ENCODE measurements at places on chromosomes 7 and 10.

DNA sequence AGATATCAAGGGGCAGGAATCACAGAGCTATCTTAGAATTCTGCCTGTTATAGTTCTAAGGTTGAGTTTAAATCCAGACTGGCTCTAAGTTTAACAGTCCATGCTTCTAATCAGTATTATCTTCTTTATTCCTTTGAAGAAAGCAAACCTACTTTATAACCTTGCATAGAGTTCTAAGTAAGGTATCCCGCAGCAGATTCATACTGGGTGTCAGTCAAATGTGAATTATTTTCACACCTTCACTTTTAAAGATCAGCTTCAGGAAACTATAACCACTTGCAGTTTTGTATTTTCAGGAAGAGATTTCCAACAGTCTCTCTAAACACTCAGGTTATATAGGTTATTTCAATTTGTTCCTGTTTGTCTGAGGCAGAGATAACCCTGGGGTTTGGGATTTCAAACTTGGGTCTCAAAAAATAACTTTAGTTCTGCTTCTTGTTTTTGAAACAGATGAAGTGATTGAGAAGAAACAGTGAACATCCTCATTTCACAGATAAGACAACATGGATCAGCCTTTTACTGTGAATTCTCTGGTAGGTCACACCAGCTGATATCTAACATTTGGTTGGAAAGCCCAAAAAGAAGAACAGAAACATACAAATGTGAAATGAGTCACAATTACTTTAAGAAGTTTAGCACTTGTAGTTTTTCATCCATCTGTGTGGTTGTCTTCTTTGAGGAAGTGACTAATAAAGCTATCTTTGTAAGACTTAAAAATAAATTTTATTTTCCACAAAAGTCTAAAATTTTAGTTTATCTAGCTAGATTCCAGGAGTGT, 21.4 kb downstream of the STAMBPL1 start:
- DNase-seq = no peak

GRCh38 chr10:124511205-124512039, 49.8 kb downstream of the LHPP start:
- no peak for DNase-seq

- no peak for DNase-seq
Observed at GRCh38 chr10:91340613-91341362, 69.4 kb upstream of the HECTD2 start.

DNA sequence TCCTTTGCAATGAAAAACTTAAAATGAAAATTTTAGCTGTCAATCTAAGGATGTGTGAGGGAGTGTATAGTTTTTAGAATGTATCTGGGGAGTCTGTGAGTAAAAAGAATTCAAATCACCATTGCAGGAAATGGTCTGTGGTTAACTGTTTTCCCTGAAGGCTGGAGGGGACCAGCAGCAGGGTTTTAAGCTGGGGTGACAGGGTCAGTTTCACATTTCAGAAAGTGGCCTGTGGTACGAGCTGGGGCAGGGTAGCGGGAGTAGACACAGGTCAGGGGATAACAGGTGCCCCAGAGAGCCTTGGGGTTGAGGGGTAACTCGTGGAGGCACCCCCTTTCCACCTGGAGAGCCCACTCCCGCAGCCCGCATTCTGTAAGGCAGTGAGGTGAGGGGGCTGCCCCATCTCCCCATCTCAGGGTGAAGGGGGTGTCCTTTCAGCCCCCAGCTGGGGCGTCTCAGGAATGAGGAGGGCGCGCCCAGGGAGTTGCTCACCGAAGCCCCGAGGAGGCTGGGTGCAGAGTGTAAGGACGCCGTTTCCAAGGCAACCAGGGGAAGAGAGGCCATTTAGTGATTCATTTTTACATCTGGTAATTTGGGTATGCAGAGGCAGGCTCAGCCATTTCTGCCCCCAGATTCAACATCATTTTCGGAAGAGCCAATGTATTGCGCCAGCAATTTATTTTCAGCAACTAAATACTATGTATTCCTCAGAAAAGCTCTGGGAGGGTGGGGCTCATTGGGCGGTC, 168.9 kb downstream of the SLIT1 start:
- DNase-seq = no peak

DNA sequence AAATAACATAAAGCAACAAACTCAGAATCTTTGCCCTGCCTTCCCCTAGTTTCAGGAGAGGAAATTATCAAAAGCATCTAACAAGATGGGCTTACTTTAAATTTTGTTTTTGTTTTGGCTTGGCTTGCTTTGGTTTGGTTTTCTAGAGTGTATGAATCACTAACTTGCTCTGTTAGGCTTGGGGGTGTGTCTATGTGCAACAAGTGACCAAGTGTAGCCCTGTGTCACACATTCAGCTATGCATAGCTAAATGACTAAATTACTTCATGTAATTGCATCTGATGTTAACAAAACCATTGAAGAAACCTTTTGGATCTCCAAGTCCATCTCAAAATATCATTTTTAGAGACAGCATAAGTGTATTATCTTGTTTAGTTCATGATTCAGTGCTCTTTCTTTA, 251.0 kb downstream of the TFEC start:
- DNase-seq = no peak

DNA sequence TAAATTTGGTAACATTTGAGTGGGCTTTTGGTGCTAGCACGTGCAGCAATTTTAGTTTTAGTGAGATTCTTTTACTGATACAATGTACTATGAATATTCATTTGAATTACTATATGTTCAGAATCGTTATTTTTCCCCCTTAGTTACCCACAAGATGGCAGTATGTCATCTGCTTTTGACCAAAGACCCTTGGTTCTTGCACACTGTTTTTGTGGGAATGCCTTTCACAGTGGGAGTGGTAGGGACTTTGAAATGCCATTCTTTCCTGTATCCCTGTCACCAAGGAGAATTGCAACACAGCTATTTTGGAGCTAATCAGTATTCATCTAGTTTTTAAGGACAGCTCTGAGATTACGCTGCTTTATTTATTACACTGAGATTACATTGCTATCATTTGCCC, 40.6 kb downstream of the SEC23IP start:
- DNase-seq = no peak

DNA sequence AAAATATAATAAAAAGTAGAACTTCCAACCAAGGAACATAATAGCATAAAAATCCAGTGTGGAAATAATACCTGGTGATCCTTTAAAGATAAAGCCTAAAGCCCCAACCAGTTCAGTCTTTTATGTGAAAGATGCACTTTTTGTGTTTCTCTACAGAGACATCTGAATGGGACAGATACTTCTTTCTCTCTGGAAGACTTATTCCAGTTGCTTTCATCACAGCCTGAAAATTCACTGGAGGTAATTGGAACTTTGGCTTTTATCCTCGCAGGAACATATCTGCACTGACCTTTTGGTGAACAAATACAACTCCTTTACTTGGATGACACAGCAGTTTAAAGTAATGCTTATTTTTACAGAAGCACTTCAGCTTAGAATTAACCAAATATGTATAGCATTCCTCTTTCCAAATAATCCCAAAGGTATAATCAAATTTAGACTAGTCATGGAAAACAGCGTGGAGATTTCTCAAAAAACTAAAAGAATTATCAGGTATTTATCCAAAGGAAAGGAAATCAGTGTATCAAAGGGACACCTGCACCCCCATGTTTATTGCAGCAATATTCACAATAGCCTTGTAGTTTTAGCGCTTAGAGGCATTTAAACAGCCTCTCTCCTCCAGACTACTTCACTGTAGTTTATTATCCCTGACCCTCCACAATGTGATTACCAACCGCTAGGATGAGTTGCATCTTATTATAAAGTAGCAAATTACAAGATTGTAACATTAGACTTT, 16.8 kb downstream of the HNRNPA2B1 start:
- no peak for DNase-seq

GRCh38 chr10:122490268-122490667, 28.9 kb downstream of the HTRA1 start:
- no peak for DNase-seq

DNA sequence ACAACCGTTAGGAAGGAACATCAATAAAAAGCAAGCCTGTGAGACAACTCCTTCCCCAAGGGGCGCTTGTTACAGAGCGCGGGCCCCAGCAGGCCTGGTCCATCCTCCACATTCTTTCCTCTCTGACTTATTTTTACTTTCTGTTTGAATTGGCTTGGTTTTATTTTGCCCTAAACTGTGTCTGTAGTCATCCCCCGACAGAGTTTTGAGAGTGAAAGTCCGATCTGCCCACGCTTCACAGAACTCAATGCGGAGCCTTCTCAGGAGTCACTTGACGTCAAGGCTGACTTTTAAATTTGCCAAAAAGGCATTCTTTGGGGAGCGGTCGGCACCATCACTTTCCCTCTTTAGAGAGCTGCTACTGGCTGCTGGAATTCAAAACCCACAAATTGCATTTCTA, 150.1 kb upstream of the KLF6 start:
- DNase-seq = no peak

DNA sequence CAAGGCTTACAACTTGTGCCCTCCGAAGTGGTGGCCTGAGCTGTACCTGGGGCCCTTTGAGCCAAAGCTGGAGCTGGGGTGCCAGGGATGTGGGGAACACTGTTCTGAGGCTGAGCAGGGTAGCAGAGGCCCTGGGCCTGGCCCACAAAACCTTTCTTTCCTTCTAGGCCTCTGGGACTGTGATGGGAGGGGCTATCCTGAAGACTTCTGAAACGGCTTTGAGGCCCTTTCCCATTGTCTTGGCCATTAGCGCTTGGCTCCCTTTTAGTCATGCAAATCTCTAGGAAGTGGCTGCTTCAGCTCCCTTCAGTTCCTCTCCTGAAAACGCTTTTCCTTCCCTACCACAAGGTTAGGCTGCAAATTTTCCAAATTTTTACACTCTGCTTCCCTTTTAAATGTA, 16.8 kb upstream of the CRYGN start:
- no peak for DNase-seq

DNA sequence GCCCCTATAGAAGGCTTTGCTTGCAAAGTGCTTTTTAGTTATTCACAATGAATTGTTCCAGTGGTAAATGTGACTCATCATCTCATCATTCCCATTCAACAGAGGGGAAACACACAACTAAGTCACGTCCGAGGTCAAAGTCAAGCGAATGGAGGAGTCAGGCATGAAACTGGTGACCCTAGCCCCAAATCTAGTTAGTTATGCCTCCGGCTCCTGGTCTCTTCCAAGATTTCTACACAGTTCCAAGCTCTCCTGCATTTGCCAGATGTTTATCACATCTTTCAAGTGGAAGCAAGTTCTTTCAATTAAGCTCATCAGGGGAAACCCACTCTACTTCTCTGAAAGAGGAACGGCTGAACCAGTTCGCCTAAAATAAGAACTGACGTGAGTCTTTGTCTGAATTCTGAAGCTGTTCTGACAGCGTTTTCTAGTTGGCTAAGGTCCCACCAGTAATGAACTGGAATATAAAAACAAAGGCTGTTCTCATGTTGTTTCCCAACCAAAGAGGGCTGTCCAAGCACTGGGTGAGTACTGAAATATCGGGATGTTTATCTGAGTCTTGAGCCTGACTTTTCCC, 140.9 kb upstream of the NRBF2 start:
- no peak for DNase-seq

- DNase-seq = no peak
Observed at GRCh38 chr10:7857262-7857661, 39.0 kb downstream of the TAF3 start.

- no peak for DNase-seq
Observed at GRCh38 chr7:44145969-44146911, 5.1 kb upstream of the MYL7 start.

DNA sequence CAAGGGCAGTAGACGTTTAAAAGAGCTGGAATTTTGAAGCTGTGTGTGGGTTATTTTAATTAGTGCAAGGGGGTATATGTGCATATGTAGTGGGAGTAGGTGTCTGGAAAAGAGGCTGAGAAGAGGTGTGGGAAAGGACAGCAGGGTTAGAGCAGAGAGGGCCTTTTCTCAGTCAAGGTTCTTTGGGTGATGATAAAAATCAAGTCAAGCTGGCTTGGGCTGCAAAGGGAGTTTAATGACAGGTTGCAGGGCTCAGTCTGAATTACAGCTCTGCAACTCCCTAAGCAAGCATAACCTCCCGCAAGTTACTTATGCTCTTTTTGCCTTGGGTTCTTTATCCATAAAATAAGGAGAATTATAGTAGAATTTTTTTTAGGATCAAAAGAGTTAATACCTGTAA, 83.5 kb downstream of the RELN start:
- DNase-seq = no peak

DNA sequence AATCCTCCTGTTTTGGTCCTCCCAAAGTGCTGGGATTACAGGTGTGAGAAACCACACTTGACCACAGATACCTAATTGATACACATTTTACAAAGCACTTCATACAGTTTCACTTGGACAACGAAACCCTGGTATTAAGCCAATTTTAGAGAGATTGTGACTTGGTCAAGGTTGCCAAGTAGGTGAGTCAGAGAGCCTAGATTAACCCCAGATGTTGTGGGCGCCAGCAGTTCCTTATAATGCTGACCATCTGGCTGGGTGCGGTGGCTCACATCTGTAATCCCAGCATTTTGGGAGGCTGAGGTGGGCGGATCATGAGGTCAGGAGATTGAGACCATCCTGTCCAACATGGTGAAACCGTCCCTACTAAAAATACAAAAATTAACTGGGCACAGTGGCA, 4.9 kb upstream of the PHKG1 start:
- no peak for DNase-seq

- no peak for DNase-seq
Observed at GRCh38 chr7:16556359-16556758, 29.7 kb downstream of the LRRC72 start.

- no peak for DNase-seq
Observed at GRCh38 chr10:89221919-89222318, 14.8 kb upstream of the CH25H start.

DNA sequence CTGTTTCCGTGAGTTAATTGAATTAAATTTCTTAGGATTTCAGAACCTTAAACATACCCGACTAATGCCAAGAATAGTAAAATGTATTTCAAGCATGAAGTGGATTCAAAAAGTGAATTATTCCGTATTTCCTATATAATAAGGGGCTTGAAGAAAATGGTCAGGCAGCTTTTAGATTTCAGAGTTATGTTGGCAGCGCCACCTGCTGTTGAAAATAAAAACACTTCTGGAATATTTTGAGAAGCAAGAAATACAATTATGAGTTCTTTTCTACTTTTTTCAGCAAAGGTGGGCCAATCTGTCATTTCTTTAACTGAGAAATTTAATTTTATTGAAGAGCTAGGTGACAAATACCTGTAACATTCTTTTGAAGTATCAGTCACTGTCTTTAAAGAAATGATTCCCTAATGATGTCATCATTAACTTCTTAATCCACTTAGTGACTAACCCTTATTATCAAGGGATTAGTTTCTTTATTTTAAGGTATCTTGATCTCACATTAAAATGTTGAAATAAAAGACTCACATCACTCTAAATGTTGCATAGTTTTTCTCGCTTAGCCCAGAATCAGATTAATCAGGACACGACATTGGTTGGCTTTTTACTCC, 36.6 kb upstream of the AGR3 start:
- peak; percentile 39 for DNase-seq

- DNase-seq = no peak
Observed at GRCh38 chr10:102334101-102334500, 61.4 kb upstream of the NFKB2 start.

- no peak for DNase-seq
Observed at GRCh38 chr10:2949948-2950354, 117.4 kb upstream of the PFKP start.

GRCh38 chr10:114303556-114303955, 64.5 kb downstream of the VWA2 start:
- no peak for DNase-seq

GRCh38 chr7:53475776-53476175, 440.3 kb downstream of the POM121L12 start:
- DNase-seq = no peak
